ENCODE measurements at places on chromosomes 3 and 15.

GRCh38 chr3:150627557-150627956 lies 24.4 kb downstream of the SELENOT start:
- DNase-seq: no peak

- no peak for DNase-seq
Measured at GRCh38 chr15:41465822-41466421, 27.8 kb upstream of the ITPKA start.

DNA sequence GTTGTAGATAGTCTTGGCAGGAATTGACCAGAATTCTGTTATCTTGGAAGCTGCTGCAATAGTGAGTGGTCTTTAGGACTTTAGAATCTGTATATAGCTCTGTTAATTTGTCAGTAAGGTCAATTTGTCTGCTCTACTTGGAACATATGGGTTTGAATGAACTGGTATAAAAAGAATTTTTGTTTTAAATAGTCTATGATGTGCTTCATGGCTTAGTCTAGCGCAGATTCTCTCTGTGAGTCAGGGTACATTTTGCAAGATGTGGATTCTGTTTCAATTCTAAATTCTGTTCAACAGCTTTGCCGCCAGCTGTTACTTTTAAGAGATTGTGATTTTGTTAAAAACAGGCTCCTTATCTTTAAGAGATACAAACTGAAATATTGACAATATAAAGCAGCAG lies 135.9 kb upstream of the AGBL1 start:
- no peak for DNase-seq

- DNase-seq: no peak
Measured at GRCh38 chr15:36432161-36432560, 147.3 kb upstream of the CDIN1 start.

DNA sequence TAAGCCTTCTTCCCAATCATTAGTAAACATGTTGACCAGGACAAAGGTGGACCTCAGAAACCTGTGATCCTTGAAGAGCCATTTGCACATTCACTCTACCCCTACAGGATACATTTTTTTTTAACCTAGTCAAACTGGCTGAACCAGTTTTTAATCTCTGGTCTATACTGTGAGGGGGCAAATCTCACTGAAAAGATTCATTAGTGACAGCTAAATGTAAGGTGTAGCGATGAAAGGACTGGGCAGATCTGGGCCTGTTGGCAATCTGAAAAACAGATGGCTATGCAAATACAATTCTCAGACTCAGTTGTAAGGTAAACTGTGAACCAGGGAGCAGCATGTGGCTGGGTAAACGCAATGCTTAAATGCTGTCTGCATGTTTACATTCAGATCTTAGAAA lies 75.6 kb upstream of the SNTN start:
- no peak for DNase-seq

- no peak for DNase-seq
Measured at GRCh38 chr3:39127269-39127907, 19.9 kb downstream of the TTC21A start.

DNA sequence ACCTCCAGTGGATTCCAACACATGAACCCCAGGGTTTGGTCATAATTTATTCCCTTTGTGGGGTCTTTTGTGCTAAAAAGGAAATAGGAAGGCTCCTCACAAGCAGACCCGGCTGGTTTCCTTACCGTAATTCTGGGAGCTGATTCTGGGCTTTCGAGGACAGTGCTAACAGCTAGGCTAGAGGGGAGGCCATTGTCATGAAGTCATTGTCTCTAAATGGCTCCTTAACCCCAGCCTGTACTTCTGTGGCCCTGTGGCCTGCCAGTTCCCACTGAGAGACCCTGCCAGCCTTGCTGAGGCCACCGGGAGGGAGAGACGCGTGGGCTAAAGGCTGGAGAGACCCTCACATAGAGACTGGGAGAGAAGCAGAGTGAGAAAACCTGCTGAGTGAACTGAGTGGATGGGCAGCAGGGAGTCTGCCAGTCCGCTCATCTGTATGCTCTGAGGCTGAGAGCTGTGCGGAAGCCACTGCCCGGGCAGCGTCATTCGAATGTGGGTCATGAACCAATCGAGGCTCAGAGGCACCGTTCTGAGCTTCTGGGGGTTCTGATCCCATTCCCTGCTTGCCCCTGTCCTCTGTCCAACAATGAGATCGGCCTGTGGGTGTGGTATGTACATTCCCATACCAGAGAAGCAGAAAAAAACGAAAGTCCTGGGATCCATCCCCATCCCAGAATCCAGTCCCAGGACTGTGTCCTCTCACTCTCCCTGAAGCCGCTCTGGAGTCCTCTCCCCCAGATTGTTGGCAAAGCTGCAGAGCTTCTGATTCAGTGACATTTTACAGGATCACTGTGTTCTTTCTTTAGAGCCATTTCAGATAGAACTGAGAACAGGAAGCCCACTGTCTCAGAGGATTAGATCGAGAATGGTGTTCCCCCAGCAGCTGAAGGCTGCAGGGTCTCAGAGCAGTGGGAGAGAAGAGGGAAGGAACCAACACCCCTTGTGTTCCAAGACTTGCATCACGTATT lies 21.3 kb upstream of the DGKG start:
- DNase-seq: no peak

- peak; percentile 82 for DNase-seq
Measured at GRCh38 chr3:45145681-45146614, at the start of gene CDCP1. Gene CDCP1, minus strand, starts transcription at chr3:45146378. Its CDS starts 91 bp downstream, at chr3:45146287.

GRCh38 chr15:67068710-67069400 lies 3.5 kb downstream of the SMAD3 start:
- DNase-seq: no peak

GRCh38 chr3:66889750-66890494 lies 108.2 kb upstream of the KBTBD8 start:
- DNase-seq: no peak

DNA sequence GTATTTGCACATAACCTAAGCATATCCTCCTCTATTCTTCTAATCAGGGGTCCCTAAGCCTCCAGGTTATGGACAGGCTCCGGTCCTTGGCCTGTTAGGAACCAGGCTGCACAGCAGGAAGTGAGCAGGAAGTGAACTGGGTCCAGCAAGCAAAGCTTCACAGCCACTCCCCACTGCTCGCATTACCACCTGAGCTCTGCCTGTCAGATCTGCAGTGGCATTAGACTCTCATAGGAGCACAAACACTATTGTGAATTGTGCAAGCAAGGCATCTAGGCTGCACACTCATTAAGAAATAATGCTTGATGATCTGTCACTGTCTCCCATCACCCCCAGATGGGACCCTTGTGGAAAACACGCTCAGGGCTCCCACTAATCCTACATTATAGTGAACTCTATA lies 9.8 kb downstream of the MSL2 start:
- DNase-seq: peak; percentile 47

DNA sequence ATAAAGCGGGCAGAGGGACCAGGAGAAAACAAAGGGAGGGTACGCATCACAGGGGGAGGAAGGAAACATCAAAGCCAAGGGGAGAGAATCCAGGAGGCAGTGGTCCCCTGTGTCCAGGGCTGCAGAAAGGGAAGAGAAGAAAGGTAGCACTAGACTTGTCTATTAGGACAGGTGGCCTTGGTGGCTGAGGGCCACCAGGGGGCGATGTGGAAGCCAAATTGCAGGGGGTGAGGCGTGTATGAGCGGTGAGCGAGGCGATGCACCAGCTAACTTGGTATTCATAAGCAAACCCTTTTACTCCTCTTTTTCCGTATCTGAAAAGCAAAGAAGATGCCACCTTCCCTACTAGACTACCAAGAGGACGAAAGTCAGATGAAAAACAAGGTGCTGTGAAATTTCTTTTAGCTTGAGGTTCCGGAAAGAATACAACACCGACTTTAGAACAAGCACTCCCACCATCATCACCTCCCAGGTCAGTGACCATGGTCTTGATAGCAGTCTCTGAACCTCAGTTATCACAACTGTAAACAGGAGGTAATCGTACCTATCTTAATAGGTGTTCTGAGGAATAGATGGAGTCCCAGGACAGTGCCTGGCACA lies 654.4 kb upstream of the ADAMTS9 start:
- peak; percentile 59 for DNase-seq

DNA sequence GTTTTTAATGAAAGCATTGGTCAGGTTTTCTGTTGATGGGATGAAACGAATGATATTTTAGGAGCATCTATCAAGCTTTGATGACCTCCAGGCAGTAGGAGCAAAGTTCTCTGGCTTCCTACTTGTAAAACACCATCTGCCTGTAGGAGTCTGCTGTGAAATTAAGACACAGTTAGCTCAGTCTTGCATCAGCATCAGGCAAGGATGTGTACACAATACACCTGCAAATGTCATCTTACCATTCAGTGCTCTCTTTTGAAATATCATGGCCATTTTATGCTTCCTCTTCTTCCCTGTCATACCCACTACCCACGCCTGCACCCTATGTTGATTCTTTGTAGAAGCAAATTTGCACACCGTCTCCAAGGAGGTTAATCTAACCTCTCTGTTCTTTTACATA lies 38.2 kb downstream of the B3GALNT1 start:
- no peak for DNase-seq

DNA sequence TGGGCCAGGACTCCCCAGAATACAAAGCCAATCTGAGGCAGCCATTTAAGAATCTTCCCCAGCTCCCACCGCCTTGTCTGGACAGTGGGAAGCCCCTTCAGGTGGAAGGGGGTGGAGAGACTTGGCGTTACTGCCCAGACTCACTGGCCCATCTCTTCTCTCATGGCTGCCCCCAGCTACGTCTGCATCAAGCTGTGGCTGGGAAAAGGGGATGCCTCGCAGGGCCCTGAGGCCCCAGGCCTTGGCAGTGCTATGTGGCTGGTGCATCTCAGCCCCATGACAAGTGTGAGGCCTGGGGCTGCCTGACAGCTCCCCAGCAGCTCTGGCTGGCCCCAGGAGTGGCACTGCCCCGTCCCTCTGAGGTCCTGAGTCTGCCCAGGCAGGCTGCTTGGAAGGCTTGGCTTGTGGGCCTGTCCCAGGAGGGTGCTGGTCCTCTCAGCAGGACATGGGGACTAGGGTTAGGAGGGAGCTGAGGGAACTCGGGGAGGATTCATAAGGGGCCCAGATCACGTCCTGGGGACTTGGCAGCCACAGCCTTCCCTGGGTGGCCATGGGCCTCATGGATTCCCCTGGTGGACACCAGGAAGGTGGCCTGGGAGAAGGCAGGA lies 20.2 kb upstream of the SLC41A3 start:
- DNase-seq: no peak

DNA sequence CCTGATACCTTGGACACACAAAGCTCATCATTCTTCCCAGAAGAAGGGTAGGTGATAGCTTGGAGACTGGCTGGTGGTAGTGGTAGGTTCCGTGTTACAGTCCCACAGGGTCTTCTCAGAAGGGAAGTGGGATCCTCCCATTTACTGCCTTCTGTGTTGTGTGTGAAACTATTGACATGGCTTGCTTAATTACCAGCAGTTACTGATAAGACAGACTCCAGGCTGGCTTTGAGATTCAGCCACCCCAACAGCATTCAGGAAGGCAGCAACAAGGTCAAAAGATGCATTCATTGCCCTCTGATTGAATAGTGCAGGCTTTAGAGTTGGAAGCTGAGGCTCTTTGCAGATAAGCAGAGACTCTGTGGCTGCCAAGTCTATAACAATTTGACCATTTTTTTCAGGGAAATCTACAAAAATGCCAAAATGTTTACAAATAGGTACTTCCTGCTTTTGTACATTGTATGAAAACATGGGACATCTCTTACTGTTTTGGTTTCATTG lies 7.7 kb downstream of the ARNT2 start:
- DNase-seq: no peak

DNA sequence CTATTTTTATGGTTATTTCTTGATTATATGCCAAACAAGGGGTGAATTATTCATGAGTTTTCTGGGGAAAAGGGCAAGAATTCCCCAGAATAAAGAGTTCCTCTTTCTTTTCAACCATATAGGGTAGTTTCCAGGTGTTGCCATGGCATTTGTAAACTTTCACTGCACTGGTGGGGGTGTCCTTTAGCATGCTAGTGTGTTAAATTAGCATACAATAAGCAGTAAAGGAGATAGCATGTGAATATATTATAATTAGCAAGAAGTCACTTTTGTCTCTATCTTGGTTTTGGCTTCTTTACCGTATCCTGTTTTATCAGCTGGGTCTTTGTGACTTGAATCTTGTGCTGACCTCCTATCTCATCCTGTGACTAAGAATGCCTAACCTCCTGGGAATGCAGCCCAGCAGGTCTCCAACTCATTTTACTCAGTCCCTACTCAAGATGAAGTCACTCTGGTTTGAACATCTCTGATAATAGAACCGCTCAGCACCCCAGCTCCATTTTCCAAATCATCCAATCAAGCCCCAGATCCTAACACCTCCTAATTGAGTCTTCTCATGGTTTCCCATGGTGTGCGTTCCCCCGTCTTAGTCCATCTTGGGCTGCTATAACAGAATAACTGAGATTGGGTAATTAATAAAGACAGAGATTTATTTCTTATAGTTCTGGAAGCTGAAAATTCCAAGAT lies 3.4 kb upstream of the SELENOT start:
- DNase-seq: peak; percentile 13

GRCh38 chr3:153623834-153624233 lies 461.8 kb downstream of the RAP2B start:
- DNase-seq: no peak

DNA sequence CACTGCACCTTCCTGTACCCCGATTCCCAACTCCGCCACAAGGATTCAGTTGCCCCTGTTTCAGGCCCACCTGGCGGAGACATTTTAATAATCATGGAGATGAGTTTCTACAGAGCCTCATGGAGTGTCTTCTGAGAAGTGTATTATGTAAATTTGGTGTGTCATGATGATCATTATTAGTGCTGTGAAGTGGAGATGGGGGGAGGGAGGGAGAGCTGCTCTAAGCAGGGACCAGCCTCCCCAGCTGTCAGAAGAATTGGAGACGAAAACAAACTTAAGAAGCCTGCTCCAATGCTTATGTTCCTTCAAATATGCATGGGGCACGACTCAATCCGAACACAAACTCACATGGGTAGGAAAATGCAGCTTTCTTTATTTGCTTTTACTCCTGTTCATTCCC lies 127.8 kb downstream of the EPHB1 start:
- no peak for DNase-seq

DNA sequence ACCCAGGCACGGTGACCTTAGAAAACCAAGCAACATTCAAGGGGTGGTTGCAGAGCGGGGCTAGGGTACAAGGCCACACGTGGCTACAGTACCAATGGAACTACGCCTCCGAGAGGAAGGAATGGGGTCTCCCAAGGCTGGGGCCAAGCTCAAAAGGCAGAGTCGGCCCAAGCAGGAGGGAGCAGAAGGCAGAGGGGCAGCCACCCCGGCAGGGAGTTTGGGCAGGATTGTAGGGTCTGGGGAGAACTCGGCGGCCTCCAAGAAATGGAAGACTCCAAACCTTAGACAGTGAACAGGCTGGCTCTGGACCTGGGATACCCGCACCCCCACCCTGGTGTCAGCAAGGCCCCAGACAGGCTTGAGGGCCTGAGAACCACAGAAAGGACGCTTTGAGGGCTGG lies 28.7 kb downstream of the ATRIP start:
- no peak for DNase-seq

GRCh38 chr3:109984976-109985375 lies 647.6 kb upstream of the DPPA4 start:
- DNase-seq: no peak

DNA sequence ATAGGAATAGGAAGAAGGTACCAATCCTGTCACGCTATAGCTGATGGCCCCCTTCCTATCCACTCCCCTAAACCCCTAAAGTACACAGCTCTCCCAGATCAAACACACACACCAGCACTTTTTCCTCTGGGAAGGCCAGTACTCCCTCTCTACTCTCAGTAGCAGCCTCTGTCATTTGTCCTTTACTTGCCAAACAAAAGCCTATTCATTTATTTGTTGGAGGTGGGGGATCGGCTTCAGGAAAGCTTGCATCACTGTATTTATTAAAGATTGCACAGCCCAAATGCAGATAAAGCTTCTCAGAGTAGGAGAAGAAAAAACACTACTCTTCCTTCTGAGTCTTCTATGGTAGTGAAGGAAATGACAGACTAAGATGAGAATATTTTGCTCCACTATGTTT lies 429.7 kb upstream of the RASGRP1 start:
- DNase-seq: no peak
